Brain pericyte (primary cell): ENCODE measurements at places on chromosomes 12 and 14.

DNA sequence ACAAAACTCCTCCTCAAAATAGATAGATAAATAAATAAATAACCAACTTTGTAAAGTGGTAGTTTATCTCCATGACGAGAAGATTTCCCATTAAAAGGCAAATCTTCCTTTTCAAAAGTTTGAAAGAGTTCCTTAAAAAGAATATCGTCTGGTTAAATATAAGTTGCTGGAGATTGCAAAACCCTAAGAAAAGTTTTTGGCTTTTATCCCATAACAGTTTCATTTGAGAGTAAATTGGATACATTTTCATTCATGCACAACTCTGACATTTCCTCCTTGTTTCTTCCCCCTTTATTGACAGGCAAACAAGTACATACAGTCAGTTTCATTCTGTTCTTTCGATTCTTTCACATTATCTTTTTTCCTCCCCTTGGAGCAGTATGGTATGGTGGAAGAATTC is 45.4 kb upstream of the BTG1 start:
- DNase-seq, result no peak

- no peak for DNase-seq
Observed at GRCh38 chr14:65329911-65330310, 82.6 kb upstream of the FUT8 start.

DNA sequence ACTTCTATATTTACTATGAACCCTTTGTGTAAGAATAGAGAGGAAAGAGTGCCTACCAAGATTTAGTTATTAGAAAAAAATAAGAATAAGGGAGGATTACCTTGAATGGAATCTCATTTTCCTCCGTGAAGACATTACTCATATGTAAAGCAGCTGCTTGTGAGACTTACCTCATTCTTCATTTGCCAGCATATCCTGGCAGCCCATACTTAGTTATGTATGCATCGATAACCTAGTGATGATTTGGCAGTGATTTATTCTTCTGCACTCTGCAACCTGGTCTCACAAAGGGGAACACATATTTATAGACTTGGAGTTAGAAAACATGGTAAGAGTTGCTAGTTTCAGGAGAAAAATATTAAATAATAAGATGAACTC is 56.8 kb downstream of the LRFN5 start:
- DNase-seq, result no peak

DNA sequence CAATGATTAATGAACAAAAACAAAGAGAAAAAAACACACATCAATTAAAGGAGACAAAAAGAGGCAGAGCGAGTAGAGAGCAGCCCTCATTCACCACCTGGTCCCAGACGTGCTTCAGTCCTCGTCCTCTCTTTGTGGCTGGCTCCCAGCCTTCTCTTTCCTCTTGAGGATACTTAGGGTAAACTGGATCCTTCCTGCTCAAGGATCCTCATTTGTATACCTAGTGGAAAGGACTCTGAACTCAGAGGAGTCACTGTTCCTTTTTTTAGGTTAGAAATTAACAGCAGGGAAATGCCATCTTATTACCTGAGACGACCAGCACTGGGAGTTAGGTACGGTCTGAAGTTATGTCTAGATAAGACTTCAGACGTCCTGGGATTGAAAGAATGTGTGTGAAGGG is 9.7 kb downstream of the MLEC start:
- DNase-seq, result no peak

DNA sequence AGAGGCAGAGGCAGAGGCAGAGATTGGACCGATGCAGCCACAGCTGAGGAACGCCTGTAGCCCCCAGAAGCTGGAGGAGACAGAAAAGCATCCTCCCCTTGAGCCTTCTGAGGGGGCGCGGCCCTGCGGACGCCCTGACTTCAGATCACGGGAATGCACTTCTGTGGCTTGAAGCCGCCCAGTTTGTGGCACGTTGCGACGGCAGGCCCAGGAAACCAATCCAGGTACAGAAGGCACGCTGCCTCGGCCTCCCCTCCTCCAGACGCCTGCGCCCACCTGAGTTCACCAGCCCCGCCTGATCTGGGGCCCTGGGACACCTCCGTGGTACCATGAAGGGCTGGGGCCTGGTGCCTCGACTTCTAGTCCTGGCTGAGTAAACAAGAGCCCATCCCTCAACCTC is 82.0 kb downstream of the NCOR2 start:
- DNase-seq, result no peak

DNA sequence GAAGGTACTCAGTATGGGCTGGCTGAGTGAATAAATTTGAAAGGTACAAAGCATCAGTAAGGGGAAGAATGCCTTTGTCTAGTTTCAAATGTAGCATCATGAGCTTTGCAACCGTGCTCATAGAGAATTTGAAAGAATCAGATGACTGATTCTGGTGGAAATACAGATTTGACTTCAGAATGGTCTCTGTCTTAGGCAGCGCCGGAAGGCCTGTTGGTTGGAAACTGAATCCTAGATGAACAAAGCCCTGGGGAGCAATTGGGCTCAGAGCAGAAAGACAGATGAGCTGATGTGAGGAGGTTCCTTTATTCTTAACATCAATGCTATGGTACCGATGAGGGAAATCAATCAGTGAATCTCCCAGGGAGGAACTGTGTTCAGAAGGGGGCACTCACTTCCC is 137.3 kb downstream of the SNAPC1 start:
- DNase-seq, result no peak

- DNase-seq, result no peak
Observed at GRCh38 chr12:87323369-87323768, 705.8 kb downstream of the C12orf50 start.
